ENCODE measurements at places on chromosomes 5 and 9. TPM values are rescaled to one million over a fixed set of nuclear protein-coding genes. Genes with fewer than 3 reads are reported as not detected.

The C5orf58 gene
- not detected for total RNA-seq

The PWWP2A gene
- 10.7 TPM for total RNA-seq

The EDIL3 gene
- 44.8 TPM for total RNA-seq

The PTGES gene
- total RNA-seq = 48.9 TPM

The IL4 gene
- not detected for total RNA-seq

The CEL gene
- total RNA-seq = 0.32 TPM

The SLC25A48 gene
- not detected for total RNA-seq

The PCDHB11 gene
- total RNA-seq = 0.69 TPM

The KLF4 gene
- 24.7 TPM for total RNA-seq

The SLC46A2 gene
- not detected for total RNA-seq

The CAPSL gene
- not detected for total RNA-seq

The DDX31 gene
- total RNA-seq = 6.6 TPM

The BNC2 gene
- 28.8 TPM for total RNA-seq

The CMBL gene
- total RNA-seq = 23.1 TPM

The PCDHGA9 gene
- 3.8 TPM for total RNA-seq

The TMEM252 gene
- total RNA-seq = not detected

The C9 gene
- 0.16 TPM for total RNA-seq

The NCBP1 gene
- 28.9 TPM for total RNA-seq

The CARD6 gene
- total RNA-seq = 12.1 TPM

The ADRA1B gene
- not detected for total RNA-seq

The ADAMTS12 gene
- 9.8 TPM for total RNA-seq

The SIT1 gene
- total RNA-seq = not detected

The PDZD2 gene
- total RNA-seq = 0.09 TPM

The TOPORS gene
- 26.6 TPM for total RNA-seq
